ENCODE measurements at places on chromosomes 2 and 18.

DNA sequence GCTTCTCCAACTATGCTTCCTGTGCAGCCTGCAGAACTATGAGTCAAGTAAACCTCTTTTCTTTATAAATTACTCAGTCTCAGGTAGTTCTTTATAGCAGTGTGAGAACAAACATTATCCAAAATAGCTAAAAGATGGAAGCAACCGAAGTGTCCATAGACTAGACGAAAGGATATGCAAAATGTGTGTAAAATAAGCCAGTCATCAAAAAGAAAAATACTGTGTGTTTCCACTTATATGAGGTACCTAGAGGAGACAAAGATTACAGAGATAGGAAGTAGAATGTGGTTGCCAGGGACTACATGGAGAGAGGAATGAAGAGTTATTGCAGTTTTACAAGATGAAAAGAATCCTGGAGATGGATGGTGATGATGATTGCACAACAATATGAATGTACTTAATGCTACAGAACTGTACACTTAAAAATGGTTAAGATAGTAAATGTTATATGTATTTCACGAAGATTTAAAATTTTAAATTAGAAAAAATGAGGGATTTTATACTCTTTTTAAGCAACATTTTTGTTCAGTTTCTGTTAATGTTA, 99.3 kb upstream of the FN1 start:
- no peaks in the 10 kb centered on the region for H3K27me3 ChIP-seq
- H3K4me1 ChIP-seq, result no peaks in the 10 kb centered on the region
- no peak overlapping the region for H3K27ac ChIP-seq

GRCh38 chr2:20565623-20566236, 85.2 kb downstream of the HS1BP3 start:
- no peak overlapping the region for H3K27ac ChIP-seq
- H3K4me3 ChIP-seq, result no peak overlapping the region

DNA sequence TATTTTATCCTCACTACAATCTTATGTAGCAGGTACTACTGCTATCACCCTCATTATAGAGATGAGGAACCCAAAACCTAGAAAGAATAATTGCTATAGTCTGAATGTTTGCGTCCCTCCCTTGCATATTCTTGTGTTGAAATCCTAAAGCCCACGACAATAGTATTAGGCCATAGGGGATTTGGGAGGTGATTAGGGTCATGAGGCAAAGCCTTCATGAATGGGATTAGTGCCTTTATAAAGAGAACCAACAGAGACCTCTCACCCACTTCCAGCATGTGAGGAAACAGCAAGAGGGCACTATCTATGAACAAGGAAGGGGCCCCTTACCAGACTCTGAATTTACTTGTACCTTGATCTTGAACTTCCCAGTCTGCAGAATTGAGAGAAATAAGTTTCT, 500.3 kb upstream of the FAM98A start:
- no peak overlapping the region for H3K27ac ChIP-seq
- H3K27me3 ChIP-seq, result no peaks in the 10 kb centered on the region
- no peak for DNase-seq
- no peaks in the 10 kb centered on the region for H3K4me1 ChIP-seq
- no peak overlapping the region for H3K4me3 ChIP-seq
- H3K36me3 ChIP-seq, result no peaks in the 10 kb centered on the region

GRCh38 chr2:232667989-232668583, 29.0 kb upstream of the GIGYF2 start:
- no peak for DNase-seq
- H3K4me1 ChIP-seq, result no peaks in the 10 kb centered on the region
- H3K4me3 ChIP-seq, result no peak overlapping the region
- H3K27me3 ChIP-seq, result peaks cover 5% of the 10 kb centered on the region
- no peak overlapping the region for H3K27ac ChIP-seq
